EH (cell line): ENCODE measurements at places on chromosomes 2 and 18.

DNA sequence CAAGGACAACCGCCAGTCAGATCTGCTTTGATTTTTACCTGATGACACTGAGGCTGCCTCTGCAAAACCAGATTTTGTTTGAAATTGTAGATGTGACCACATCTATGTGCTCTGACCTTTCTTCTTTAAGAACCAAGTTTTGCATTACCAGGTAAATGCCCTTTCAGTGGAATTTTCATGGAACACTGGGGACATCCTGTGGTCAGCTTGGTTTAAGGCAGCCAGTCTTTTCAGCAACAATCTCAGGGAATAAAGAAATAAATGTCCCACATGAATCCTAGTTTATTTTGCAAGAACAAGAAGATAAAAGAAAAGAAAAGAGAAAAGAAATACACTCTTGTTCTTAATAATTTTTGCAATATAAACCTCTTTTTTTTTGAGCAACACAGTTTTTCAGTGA lies 90.6 kb downstream of the POU3F3 start:
- DNase-seq: peak; percentile 1

GRCh38 chr2:181241797-181242196 lies 215.4 kb upstream of the ITGA4 start:
- no peak for DNase-seq

GRCh38 chr2:104412384-104412783 lies 441.5 kb upstream of the POU3F3 start:
- no peak for DNase-seq

DNA sequence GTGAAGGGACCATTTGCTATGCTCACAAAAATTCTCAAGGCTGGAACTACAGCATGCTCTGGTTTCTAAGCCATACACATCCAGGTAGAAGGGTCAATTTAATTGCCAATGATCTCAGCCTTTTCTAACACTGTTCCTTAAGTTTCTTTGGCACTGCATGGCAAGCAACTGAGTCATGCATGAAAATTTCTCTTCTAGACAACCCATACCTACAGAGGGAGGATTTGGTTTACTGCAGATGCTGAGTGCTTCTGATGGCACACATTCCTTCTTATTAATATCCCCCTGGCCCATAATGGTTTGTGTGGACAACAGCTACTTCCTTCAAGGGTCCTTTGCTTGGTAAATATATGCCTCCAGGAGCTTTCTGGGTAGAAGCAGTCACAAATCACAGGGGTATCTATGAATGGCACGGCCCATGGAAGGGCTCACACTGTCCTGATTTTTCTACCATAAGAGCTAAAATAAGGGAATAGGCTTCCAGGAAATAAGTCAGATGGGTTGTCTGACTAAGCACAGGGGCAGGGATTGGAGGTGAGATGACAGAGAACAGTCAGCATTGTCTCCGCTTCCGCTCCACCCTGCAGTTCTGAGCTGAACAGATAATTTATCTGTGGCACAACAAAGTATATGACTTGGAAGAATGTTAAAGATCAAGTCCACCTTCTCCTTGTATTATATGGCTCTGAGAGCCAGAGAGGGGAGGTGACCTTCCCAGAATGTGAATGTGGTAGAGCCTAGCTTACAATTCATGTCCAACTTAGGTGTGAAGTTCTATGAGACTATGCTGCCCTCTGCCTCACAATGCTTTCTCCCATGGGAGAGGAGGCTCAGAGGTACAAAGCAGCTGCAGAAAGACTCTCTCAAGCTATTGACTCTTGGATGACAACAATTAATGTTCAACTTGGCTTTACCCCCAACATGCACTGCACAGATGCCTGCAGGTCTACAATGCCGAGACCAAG lies 199.2 kb upstream of the TNP1 start:
- DNase-seq: peak; percentile 45

DNA sequence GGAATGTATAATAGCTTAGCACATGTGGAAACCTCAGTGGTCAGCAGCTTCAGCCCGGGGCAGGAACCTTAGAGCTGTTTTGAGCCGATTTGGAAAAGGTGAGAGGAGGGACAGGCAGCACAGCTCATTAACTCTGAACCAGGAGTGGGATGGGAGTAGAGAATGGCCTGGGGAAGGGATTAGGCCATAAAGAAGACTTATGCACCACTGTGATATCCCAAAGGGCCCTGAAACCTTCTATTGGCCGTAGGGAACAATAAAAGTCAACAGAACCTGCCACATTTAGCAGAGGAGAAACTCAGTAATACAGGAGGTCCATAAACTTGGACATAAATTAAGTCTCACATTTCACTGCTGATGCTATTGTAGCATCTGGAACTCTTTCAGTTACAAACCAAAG lies 124.2 kb upstream of the REV1 start:
- DNase-seq: peak; percentile 31

DNA sequence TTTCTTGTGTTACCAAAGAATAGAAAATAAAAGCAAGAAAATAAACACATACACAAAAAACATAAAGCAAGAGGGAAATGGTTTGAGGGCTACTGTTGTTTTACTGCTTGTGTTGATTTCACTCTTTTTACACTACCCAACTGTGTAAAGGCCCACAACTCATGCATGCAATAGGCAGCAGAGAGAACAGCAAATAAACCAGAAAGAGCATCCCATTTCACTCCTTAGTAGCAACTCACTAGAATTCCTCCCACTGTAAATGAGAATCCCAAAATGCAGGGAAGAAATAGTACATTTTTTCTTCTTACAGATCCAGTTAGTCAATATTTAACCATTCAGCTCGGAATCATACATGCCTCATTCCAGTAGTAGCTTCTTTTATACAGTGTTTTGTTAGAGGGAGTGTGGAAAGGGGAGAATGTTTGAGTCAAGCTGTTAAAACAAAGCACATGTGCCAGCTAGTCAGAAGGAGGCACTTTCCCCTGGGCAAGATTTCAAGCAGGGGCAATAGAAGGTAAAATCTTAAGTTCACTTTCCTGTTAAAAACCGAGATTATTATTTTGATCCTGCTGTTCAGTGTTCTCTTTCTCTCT lies 147.2 kb upstream of the FAM98A start:
- peak; percentile 5 for DNase-seq

GRCh38 chr18:13232086-13232917 lies 13.7 kb downstream of the LDLRAD4 start:
- no peak for DNase-seq

DNA sequence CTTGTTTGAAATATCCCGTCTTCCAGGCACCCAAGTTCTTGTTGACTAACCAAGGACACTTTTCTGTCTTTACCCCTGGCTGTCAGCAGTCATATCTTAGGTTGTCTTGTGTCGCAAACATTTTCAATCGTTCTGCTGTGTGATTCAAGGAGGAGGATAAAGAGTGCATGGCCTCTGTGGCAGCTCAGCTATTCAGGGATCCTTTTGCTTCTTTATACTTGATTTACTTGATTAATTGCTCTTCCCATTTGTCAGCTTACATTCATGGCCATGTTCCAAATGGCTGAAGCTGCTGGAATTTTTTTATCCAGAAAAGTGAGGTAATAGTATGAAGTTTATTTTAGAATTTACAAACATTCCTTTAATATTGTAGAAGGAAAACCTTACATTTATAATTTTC lies 97.3 kb upstream of the FZD5 start:
- DNase-seq: peak; percentile 43

- DNase-seq: no peak
Observed at GRCh38 chr2:238505892-238506280, 79.2 kb downstream of the ASB1 start.

- no peak for DNase-seq
Observed at GRCh38 chr2:198471291-198471690, 666.9 kb downstream of the PLCL1 start.

GRCh38 chr2:102619414-102620319 lies at the start of gene SLC9A2:
TSS of gene SLC9A2 (plus strand) at chr2:102619553. CDS start at chr2:102619849, 296 bp downstream.
- DNase-seq: no peak

GRCh38 chr2:105954891-105955290 lies 210.2 kb downstream of the NCK2 start:
- DNase-seq: no peak

DNA sequence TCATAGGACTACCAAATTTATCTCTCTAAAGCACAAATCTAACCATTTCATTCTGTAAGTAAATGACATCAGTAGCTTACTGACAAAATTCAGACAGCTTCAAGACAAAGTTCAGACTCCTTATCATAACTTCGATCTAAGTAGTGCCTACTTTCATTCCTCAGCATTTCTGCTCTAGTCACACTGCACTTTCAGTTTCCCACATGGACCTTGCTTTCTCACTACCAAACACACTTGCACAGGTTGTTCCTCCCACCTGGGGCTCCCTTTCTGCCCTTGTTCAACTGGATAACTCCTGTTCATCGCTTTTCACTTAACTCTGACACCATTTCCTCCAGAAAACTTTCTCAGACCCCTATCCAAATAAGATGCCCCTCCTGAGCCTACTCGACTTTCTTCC lies 22.1 kb upstream of the CCDC150 start:
- peak; percentile 29 for DNase-seq

GRCh38 chr2:67560771-67561456 lies 163.8 kb downstream of the ETAA1 start:
- DNase-seq: peak; percentile 23

- peak; percentile 95 for DNase-seq
Observed at GRCh38 chr18:12403601-12404506, 3.9 kb upstream of the PRELID3A start.

- peak; percentile 53 for DNase-seq
Observed at GRCh38 chr2:204680576-204680975, 135.3 kb downstream of the PARD3B start.

- peak; percentile 92 for DNase-seq
Observed at GRCh38 chr2:28160986-28161425, 231.7 kb upstream of the FOSL2 start.

DNA sequence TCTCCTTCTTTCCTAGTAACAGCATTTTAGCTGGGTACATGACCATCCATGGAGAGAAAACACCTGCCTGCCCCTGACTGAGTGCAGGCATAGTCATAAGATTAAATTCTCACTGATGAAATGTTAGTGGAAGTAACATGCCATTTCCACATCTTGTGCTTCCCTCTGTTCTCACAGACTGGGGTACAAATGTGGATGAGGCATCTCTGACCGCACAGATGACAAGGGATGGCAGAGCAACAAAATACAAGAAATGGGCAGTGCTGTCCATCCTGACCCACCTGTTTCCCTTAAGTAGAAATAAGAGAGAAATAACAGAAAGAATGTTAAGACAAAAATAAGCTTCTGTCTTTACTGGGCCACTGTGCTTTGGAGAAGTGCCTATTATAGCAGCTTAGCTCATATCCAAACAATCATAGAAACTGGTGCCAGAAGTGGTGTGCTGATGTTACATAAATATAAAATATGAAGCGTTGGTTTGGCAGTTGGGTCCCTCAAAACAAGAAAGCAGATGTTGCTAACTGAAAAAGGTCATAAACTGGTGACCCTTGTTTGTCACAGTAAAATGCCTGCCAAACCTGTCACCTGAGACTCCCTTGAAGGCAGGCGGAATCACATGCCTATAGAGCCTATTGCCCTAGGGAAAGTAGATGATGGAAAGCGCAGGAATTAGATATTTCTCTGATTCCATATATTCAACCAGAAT lies 72.4 kb upstream of the CCDC150 start:
- peak; percentile 9 for DNase-seq

DNA sequence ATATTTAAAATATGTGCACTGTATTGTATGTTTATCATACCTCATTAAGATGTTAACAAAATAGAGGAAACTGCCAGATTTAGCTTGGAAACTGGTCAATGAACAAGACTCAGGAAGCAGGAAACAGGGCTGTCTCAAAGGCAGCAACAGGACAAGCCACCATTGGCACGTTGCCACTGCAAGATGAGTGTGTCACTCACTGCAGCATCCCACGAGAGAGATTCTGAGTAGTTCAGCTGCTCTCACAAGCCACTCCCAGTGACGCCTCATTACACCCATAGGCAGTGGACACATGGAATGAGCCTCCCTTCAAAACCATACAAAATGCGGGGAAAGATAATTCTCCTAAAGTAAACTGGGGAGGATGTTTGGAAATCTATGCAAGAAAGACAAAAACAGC lies 181.9 kb upstream of the DLGAP1 start:
- DNase-seq: no peak

GRCh38 chr18:57052759-57053158 lies 94.1 kb upstream of the BOD1L2 start:
- DNase-seq: no peak

- no peak for DNase-seq
Observed at GRCh38 chr18:24935896-24936295, 416.1 kb downstream of the ZNF521 start.

- no peak for DNase-seq
Observed at GRCh38 chr2:62370321-62371250, 135.4 kb downstream of the TMEM17 start.

DNA sequence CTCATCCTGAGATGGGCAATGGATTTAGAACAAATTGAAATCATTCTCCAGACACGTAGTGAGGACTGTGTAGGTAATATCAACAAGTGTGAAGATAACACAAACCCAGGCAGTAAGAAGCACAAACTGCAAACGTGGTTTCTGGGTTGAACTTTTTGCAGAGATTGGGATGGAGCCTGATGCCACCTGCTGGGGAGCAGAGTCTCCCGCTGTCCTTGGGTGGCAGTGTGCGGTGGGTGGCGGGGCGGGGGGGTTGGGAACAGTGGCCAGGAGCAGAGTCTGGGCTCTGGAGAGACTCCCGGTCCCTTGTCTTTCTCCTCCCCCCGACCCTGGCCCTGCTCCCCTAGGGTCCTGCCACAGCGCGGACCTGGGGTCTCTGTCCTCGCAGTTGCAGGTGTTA lies 19.5 kb downstream of the TRAF3IP1 start:
- DNase-seq: no peak

- peak; percentile 71 for DNase-seq
Observed at GRCh38 chr2:191501561-191502168, 176.3 kb upstream of the NABP1 start.

DNA sequence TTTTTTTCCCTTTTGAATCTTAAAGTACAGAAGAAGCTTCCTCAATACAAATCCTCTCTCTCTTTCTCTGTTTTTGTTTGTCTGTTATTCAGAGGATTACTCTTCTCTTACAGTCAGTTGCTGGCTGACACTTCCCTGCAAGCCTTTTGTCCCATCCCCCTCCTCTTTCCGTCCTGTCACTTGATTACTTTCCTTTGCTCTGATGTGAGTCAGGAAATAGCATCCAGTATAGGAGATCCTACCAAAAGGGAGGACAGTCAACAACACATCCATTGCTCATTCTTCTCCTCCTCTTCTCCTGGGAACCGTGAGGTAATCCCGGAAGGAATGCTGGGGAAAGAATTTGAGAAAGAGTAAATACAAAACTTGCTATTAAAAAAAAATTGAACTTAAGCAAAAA lies 79.3 kb upstream of the SCN7A start:
- peak; percentile 77 for DNase-seq
